ENCODE measurements at places on chromosomes 7 and 10.

DNA sequence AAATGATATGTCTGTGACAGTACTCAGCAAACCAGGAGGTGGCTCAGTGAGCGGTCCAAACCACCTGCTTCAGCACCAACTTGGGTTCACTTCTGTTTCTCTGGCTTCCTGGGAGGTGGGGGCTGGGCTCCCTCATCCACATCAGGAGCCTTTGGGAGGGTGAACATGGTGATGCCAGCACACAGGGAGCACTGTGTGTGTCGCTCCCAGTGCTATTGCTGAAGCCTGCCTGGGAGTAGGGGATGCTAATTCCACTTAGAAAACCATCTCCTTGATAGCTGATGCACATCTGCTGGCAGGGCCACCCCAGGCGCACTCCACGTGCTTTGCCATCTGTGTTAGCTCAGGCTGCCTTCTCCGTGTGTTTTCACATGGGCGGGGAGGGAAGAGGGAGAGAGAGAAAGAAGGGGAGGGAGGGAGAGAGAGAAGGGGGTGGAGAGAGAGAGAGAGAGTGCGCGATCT, 58.0 kb downstream of the RAMP3 start:
- no peak for DNase-seq

GRCh38 chr10:68348265-68348741, 15.6 kb upstream of the PBLD start:
- DNase-seq: peak; percentile 71

- DNase-seq: no peak
These were observed 2.2 kb upstream of the PDE1C start for GRCh38 chr7:32072397-32072796.

DNA sequence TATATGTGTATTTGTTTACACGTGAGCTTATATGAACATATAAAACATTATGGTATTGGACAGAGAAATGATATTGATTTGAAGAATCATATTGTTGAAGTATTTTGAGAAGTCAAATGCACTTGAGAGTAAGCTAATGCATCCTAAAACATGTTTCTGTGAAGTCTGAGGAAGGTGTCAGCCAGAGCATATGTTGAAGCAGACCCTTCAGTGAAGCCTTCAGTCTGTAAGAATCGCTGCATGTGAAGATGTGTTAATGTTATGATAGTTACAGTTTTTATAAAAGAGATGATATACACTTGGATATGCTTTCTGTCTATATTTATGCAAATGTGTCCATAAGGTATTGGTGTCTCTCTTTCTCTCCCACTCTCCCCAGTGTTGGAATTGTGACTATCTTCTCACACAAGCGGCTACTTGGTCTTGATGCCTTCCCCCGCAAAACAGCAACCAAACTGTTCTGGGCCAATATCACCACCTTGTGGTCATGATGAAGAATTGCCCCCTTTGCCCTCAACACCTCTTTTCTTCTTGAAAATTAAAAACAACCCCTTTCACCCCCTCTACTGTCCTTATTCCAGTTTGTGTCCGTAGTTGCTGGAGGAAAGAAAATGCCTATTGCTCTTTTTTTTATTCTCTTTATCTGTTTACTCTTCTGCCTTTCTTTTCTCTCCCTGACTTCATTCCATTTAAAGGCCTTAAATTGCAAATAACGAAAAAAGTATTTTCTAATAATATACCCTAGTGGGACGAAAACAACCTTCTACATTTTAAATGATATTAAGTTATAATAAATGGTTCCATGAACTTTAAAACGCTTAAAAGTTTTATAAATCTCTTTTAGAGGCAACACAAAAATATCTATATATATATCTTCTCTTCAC, 64.9 kb downstream of the IKZF1 start:
- DNase-seq: peak; percentile 87

DNA sequence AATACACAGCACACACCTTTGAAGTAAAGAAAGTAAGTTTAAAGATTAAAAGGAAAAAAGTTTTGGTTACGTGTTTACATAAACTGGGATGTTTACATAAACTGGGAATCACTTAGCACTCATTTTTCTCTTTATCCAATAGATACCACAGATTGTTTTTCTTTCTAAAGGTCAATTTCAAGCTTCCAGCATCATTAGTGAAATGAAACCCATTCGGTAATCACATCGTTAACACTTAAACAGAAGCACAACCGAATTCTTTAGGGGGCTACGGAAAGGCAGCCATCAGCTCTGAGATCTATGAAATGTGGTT, 1.1 kb downstream of the ODAD2 start:
- no peak for DNase-seq

DNA sequence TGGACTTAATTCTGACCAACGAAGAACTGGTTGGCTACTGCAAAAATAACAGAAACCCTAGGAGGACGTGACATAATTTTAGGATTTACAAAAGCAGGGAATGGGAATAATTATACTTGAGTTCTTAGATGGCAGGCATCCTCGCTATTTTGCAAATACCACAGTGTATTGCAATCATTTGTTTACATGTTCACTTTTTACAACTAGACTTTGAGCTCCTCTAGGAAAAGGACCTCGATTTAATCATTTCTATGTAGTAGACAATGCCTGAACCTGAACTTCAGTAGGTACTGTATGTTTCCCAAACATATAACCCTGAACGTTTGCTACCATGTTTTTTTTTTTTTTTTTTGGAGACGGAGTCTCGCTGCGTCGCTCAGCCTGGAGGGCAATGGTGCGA, 137.7 kb downstream of the CNOT4 start:
- DNase-seq: no peak

DNA sequence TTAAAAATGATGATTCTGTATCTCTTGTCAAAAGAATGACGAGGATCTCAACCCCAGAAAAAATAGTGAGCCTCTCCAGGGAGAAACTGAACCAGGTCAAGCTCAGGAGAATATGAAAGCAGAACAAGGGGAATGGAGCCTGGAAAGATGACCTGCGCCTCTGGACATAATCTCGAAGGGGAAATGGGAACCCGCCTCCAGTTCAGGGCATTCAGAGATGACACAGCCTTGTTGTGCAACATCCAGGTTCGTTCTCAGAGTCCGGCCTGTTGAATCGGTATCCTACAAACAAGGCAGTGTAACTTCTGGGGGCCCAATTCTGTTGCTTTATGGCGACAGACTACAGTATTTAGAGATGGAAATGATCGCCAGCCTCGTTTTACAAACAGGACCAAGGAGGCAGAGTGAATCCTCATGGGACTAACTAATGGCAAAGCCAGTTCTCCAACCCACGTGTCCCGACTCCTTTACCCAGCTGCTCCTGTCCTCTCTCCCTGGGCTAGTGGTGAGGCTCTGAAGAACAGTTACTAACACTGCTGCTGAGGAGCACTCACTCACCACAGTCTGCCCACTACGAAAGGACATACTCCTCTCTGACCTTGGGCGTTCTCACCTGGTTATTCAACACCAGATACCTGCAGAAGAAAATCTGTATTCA, 67.6 kb downstream of the JAZF1 start:
- no peak for DNase-seq

DNA sequence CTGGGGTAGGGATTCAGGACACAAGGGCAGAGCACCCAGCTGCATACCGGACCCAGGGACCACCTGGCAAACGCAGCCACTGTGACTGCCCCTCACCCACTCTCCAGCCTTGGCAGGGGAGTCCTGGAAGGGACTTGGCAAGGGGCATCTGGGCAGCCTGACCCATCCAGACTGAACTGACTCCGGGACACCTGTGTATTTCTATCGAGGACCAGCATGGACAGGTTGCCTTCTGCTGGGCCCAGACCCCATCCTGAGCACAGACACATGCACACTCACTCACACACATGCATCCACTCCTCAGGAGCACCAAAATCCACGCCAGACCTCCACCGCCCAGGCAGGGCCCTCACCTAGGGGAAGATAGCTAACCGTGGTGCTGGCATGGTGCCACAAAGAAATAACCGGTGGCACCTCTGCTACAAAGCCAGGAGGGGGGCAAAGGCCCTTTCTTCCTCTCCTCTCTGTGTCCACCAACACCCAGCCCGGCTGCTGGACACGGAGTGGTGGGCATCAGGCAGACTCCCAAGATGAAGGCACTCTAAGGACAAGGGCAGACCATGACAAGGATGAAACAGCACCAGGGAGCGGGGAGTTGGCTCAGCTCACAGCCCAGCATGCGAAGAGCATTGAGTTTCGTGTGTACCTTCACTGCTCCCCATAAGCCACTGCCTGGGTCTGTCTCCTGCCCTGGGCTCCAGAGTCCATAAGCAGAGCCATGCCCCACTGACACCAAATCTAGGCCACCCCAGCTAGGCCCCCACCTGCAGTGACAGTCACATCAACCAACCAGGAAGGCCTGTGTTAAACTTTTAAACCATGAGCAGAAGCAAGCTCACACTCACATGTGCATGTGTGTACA, 35.3 kb downstream of the KCNH2 start:
- no peak for DNase-seq

GRCh38 chr7:17279061-17279460, 19.4 kb upstream of the AHR start:
- no peak for DNase-seq

GRCh38 chr7:80907141-80907601, 11.7 kb downstream of the SEMA3C start:
- no peak for DNase-seq

- DNase-seq: no peak
These were observed 31.7 kb downstream of the HTRA1 start for GRCh38 chr10:122492999-122493481.

DNA sequence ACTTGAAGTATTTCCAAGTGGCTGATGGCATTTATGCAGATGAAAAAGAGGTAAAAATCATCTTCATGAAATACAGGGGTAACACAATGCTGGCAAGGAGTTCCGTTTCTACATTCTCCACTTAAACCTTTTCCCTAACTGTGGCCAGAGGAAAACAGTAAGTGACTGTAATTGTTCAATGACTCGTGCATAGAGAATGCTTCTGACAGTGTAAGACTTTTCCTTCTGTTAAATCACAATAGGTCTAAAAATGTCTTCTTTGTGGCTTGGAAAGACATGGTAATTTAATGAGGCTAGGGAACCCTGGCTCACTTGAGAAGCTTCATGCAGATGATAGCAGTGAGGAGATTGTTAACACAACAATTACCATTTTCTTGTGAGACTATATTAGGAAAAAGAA, 50.3 kb upstream of the RSU1 start:
- no peak for DNase-seq

DNA sequence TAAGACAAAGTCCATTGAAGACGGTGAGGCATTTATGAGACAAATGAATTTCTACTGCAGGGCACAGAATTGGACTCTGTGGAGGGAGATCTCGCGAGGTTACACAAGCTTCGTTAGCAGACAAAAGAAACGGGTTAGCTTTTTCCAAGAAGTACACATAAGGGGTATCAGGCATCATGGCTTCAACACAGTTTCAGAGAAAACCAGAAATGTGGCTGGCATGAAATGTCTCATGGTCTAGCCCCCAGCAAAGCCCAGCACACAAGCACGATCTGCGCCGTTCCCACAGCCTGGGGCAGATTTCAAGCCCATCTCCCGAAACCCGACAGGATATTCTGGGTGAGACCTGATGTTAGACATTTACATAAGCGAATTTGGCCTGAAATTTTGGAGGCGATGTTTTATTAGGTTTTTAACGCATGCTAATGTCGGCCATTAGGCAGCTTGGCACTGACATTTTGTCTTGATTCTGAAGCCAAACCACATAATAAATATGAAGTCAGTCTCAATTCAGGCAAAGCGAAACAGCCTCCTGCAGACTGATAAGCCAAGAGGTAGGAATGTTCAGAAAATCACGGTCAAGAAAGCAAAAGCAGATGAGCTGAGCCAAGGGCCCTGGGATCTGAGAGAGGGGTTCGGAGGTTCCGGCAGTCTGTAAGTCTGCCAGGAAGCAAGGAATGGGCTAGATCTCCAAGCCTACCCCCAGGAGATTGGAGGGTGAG, 240.5 kb downstream of the PRPF18 start:
- no peak for DNase-seq

GRCh38 chr7:24965831-24966708, 13.9 kb downstream of the OSBPL3 start:
- peak; percentile 78 for DNase-seq
